Stimulated activated CD4-positive, alpha-beta T cell treated with anti-CD3 and anti-CD28 coated beads, Interleukin-15, amount 100 ng/mL, for 1 hour (primary cell): ENCODE measurements at places on chromosomes 5 and 9.

DNA sequence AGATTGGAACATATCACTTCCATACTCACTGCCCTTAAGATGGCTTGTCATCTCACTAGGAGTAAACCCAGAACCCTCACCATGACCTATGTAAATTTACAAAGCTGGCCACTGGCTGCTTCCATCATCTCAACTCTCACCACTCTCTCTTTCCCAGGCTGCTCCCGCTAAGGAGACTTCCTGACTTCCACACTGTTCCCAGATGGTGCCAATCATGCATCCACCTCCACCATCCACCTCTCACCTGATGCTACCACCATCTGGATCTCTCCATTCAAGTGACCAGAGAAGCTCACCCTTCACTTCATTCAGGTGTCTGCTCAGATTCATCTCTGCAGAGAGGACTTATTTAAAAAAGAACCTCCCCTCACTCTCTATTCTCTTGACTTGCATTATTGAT lies 91.3 kb downstream of the HTR4 start:
- DNase-seq, result no peak

DNA sequence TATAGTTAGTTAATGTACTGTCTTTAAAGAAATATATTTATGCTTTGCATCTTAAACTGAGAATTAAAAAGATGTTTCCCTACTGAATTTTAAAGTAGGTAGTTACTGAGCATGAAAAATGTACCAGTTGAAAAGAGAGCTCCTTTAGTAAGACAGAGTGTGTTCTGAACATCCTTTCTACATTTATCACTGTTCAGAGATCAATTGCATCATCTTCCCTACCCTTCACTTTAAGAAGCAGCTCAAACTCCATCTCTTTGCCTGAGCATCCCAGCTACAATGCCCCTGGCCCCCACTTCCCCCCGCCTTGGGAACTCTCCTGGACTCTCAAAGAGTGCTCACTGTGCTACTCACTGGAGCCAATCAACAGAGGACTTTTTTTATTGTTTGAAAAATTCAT lies 164.7 kb downstream of the GNAQ start:
- DNase-seq, result no peak

DNA sequence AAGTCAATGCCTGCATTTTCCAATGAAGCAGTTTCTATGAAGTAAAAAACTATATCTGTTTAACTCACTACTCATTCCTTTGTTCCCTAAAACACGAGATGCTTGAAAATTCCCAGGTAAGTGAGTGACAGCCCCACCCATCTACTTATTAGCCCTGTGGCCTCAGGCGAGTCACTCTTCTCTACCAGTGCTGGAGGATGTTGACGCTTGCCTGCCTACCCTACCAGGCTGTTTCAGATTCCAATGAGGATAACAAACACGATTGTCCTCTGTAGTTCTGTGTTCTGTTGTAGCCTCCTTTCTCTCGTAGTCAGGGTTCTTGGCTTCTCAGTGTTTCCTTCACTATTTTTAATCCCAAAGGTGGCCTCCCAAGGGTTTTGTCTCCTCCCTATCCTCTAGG lies 388.8 kb downstream of the KDM4C start:
- DNase-seq, result no peak

GRCh38 chr9:38068701-38069628 lies at the start of gene SHB:
SHB (minus strand) TSS chr9:38069227; CDS start chr9:38068645, 582 bp downstream.
- peak; percentile 66 for DNase-seq

DNA sequence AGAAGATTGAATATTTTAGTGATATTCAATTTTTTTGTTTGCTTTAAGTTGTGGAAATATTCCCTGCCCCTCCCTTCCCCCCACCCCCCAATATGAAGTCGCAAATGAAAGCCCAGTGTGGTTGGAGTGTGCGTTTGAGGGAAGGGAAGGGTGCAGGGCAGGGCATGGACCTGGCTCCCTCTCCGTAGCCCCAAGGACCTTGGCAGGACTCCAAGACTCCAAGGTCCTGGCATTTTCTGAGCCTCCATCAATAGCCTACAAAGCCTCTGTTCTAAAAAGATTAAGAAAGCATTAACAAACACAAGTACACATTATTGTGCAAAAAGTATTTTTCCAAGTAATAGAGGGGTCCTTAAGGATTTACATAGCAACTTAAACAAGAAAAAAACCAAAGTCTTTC lies 38.8 kb upstream of the PTPN3 start:
- no peak for DNase-seq

DNA sequence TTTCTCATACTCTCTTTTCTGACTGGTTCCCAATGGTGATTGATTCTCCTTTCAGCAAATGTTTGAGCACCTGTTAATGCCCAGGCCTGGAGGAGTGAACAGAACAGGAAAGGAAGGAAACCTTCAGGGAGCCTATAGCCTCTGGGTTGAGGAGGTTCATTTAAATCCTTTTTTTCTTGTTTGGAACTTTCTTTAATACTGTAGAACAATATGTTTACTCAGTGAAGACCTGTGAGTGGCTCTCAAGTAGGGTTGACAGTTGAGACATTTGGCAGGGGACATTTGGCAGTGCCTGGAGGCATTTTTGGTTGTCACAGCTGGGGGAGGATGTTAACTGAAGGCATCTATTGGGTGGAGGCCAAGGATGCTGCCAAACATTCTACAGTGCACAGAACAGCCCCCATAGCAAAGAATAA lies 6.1 kb upstream of the FAM120AOS start:
- DNase-seq, result no peak

DNA sequence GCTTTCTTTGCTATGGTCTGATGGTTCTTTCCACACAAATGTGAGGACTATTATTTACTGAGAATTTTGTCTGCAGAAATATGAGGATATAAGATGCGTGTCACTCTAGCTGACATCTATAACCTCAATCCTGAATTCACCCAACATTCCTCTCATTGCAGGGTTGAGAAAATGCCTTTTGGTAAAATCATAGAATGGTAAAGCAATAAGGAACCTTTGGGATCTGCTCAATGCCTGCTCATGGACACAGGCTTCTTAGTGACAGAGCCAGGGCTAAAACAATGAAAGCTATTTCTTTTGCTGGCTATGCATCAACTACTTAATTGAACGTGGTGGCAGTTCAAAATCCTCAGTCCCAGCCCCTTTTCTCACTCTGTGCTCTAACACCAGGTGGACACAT lies 199.6 kb downstream of the GAS1 start:
- DNase-seq, result no peak

GRCh38 chr9:98010445-98010844 lies 27.3 kb downstream of the ANP32B start:
- DNase-seq, result no peak

GRCh38 chr9:92468206-92468605 lies 14.1 kb downstream of the ASPN start:
- DNase-seq, result no peak

DNA sequence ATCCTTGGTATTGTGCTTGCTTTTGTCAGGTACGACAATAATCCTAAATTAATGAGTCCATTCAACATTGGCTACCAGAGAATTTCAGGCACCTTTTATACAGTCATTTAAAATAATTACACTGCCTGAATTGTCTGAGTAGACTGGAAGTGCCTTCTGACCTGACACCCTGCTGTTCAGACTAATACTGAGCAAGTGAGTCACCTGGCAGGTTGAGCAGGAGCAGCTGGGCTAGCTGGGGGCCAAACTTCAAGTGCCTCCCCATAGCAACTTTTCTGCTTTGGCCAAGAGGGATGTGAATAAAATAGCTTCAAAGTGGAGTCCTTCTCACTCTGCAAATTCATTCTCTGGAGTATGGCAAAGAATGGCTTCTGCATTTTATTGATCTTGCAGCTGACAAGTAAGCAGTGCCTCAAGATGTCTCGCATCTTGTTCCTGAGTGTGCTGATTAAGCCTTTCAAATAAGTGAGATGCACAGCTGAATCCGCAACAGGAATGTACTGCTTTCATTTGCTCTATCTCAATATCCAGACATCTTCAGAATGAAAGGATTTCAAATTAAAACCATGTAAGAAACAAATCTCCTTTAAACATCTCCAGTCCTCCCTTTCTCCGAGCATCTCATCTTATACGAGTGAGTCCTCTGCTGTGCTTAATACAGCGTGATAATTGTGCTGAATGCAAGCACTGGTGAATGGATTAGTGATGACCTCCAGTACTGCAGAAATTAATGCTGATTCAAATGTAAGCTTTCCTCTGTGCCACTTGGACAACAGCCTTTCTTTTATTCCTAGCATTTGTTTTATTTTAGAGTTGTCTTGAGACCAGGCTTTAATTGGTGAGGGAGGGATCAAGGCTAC lies 271.2 kb downstream of the EDIL3 start:
- no peak for DNase-seq
